SK-N-SH (cell line): ENCODE measurements at places on chromosomes 2 and 18. TPM values are rescaled to one million over a fixed set of nuclear protein-coding genes. Genes with fewer than 3 reads are reported as not detected.

Gene SLC4A1AP
- polyA plus RNA-seq = 9.4 and 9.8 TPM in 2 replicates

DNA sequence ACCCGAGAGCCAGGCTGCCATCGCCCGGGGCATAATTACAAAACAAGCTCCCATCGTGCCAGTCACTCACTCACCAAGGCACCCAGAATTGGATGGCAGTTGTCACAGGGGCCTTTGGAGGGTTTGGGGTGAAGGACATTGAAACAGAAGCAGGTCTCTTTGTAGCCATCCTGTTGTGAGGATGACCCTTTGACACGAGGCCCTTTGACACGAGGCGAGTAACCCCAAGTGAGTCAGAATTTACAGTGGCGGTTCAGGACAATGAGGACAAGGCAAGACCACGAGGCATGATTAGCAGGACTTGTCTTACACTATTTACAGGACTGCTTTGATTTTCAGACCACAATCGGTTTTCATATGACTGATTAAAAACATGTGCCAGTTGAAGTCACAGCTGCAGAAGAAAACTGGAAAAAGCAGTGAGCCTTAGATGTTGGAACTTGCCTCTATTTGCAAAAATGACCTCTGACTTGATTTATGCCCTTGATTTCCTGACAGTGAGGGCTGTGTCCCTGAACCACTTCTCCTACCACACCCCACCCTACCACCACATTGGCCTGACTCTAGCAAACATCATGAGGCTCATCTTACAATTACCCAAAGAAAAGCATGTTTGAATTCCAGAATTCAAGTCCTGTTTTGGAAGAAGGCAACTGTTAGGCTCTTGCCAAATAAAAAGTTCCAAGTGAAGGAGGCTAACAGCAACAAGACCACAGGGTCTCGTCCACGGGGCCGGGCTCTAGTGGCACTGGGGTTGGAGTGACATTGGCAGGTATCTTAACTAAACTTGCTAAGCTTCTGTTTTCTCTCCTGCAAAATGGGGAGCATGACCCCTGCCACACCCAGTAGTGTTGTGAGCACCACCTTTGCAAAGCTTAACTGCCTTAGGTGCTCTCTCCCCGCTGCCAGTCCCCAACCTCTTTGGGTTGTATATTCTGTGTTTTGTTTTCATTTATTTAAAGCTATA is 64.4 kb upstream of the FOSL2 start:
- no peaks in the 10 kb centered on the region for H3K4me1 ChIP-seq
- no peak overlapping the region for H3K27ac ChIP-seq
- no peak overlapping the region for H3K4me3 ChIP-seq

DNA sequence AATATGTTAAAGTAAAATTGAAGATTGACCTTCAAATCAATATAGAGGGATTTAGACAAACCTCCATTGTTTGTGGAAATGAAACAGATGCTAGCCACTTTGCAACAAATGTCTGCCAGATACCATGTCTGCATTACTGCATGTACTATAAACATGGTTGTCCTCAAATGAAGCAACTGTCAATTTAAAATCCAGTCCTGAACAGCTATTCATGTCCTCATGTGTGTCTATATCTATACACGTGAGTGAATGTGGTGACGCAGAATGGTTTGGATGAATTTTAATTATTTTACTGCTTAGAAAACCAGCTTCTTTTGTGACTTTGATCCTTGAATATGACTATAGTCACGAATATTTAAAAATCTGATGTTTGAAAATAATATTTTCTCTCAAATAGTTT is 71.5 kb downstream of the NYAP2 start:
- no peaks in the 10 kb centered on the region for H3K27me3 ChIP-seq
- H3K36me3 ChIP-seq = no peaks in the 10 kb centered on the region
- DNase-seq = no peak
- no peak overlapping the region for H3K4me3 ChIP-seq
- H3K4me1 ChIP-seq = no peaks in the 10 kb centered on the region

Gene ARHGEF4
- 1.5 and 2.3 TPM in 2 replicates for polyA plus RNA-seq

GRCh38 chr2:42924418-42924886 is 132.1 kb upstream of the HAAO start:
- H3K36me3 ChIP-seq = no peaks in the 10 kb centered on the region
- no peak for DNase-seq
- peak overlapping the region; percentile 64 for H3K27ac ChIP-seq
- H3K4me3 ChIP-seq = no peak overlapping the region
- peaks cover 60% of the 10 kb centered on the region for H3K4me1 ChIP-seq

DNA sequence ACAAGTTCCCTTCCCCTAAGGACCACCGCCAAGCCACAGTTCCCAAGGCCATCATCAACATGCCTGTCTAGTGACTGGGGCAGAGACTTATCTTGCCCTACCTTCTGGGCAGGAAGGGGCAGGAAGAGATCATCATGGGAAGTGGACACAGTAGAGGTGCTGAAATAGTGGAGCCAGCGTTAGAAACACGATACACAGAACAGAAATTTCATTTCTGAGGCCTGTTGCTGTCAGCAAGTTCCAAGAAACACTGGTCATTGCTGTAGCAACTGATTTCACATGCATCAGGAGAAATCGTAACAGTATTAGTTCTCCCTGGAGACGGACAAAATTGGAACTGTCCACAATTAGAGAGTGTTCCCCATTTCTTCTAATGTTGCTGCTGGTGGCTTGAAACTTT is 83.0 kb downstream of the COLEC12 start:
- H3K36me3 ChIP-seq = no peaks in the 10 kb centered on the region
- DNase-seq = no peak
- H3K4me3 ChIP-seq = no peak overlapping the region
- H3K4me1 ChIP-seq = peaks cover 6% of the 10 kb centered on the region

GRCh38 chr2:152649997-152650396 is 67.3 kb downstream of the PRPF40A start:
- H3K4me1 ChIP-seq = peaks cover 6% of the 10 kb centered on the region
- DNase-seq = no peak
- no peak overlapping the region for H3K4me3 ChIP-seq
- H3K36me3 ChIP-seq = peaks cover 73% of the 10 kb centered on the region
- H3K27me3 ChIP-seq = no peaks in the 10 kb centered on the region
- H3K27ac ChIP-seq = no peak overlapping the region

Gene TRAF3IP1
- polyA plus RNA-seq = 9.7 and 15.0 TPM in 2 replicates

GRCh38 chr18:76957384-76958355 is 135.3 kb downstream of the ZNF236 start:
- DNase-seq = no peak
- no peak overlapping the region for H3K4me3 ChIP-seq
- H3K36me3 ChIP-seq = peaks cover 20% of the 10 kb centered on the region

GRCh38 chr2:215461836-215462532 is 26.1 kb upstream of the FN1 start:
- H3K27ac ChIP-seq = no peak overlapping the region
- no peak for DNase-seq
- peaks cover 22% of the 10 kb centered on the region for H3K4me1 ChIP-seq
- no peak overlapping the region for H3K4me3 ChIP-seq

DNA sequence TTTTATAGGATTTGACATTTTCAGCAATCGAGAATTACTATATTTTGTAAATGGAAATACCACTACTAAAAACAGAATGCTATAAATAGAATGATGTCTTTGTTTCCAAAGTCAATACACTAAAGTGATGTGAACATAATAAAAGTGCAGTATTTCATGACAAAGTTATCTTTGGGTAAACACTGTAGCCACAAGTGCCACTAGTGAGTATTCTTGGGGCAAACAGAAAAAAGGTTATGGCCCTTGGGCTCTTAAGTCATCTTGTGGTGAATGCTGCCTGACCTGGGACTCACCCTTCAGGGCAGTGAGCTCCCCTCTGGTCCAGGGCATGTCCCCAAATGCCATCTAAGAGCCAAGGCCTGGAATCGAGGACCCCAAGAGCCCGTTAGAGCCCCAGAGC is 99.2 kb upstream of the KYNU start:
- no peaks in the 10 kb centered on the region for H3K36me3 ChIP-seq
- H3K27me3 ChIP-seq = no peaks in the 10 kb centered on the region
- DNase-seq = no peak
- H3K4me1 ChIP-seq = no peaks in the 10 kb centered on the region
- H3K27ac ChIP-seq = no peak overlapping the region

- no peak for DNase-seq
- H3K4me3 ChIP-seq = no peak overlapping the region
- H3K36me3 ChIP-seq = no peaks in the 10 kb centered on the region
- no peaks in the 10 kb centered on the region for H3K4me1 ChIP-seq
- no peak overlapping the region for H3K27ac ChIP-seq
- peaks cover 19% of the 10 kb centered on the region; the same call in 1 of the 2 replicates for H3K27me3 ChIP-seq
Observed at GRCh38 chr2:199485732-199486335, 28.1 kb upstream of the SATB2 start.

Gene CRYGC
- 0.21 and 0.31 TPM in 2 replicates for polyA plus RNA-seq

- H3K4me1 ChIP-seq = peaks cover 10% of the 10 kb centered on the region
- no peak overlapping the region for H3K27ac ChIP-seq
- no peak for DNase-seq
Observed at GRCh38 chr2:20456116-20456571, 9.3 kb downstream of the RHOB start.

DNA sequence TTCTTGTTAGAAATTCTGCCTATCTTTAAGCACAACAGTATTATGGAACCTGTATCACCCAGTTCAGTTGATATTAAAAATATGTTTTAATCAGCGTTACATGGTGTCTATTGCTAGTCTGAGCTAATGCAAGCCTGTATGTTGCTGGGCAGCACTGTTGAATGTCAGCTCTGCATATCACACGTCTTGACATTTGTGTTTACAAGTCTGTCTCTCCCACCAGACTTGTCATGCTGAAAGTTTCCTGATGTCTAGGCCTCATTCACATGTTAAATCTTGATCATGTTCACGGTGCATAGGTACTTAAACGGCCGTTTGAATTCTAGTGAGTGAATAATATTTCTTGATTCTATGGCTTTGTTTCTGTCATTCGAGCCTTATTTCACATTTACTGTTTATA is 385.0 kb downstream of the SOCS6 start:
- no peaks in the 10 kb centered on the region for H3K27me3 ChIP-seq
- no peak overlapping the region for H3K27ac ChIP-seq
- no peaks in the 10 kb centered on the region for H3K36me3 ChIP-seq
- H3K4me3 ChIP-seq = no peak overlapping the region

DNA sequence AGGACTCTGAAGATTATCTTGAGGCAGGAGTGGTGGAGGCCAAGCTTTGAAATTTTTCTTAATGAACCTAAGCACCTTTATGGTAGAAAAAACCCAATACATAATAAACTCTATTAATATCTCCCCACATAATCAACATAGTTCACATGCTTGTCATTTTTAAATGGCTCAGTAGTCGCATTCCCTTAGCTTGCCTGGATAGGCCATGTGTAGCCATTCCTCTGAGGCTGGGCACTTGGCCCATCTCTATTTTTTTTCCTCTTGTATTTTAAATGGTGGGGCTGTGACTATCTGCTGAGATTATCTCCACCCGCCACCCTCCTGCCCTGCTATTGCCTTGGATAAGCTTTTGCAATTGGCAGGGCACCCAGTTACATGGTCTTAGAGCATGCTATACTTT is 143.1 kb downstream of the FHOD3 start:
- H3K27ac ChIP-seq = peak overlapping the region; percentile 82; the same call in 1 of the 2 replicates
- peaks cover 31% of the 10 kb centered on the region for H3K4me1 ChIP-seq
- no peak overlapping the region for H3K4me3 ChIP-seq
- H3K27me3 ChIP-seq = no peaks in the 10 kb centered on the region
- DNase-seq = peak; percentile 45
- no peaks in the 10 kb centered on the region; the same call in 1 of the 2 replicates for H3K36me3 ChIP-seq

DNA sequence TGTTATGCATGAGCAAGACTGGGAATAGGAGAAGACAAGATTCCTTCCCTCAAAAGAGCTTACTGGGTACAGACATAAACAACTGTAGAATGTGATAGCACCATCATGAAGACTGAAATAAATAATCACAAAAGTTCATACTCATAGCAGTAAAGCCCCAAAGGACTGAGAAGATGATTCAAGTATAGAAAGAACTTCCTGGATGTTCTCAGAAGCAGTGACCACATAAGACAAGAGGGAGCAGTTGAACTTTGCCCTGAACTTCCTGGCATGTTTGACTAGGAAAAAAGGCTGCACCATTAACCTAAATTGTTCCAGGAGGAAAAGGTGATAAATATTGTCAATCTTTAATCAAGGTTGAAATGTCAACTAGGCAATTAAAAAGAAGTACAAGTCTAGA is 57.8 kb upstream of the CCDC141 start:
- H3K4me3 ChIP-seq = no peak overlapping the region
- peaks cover 25% of the 10 kb centered on the region for H3K36me3 ChIP-seq
- no peaks in the 10 kb centered on the region for H3K27me3 ChIP-seq
- no peak for DNase-seq
- peak overlapping the region; percentile 54; the same call in 1 of the 2 replicates for H3K27ac ChIP-seq

Gene SERTAD2
- polyA plus RNA-seq = 8.8 and 9.1 TPM in 2 replicates

Gene CHST9
- not detected in 2 replicates for polyA plus RNA-seq

DNA sequence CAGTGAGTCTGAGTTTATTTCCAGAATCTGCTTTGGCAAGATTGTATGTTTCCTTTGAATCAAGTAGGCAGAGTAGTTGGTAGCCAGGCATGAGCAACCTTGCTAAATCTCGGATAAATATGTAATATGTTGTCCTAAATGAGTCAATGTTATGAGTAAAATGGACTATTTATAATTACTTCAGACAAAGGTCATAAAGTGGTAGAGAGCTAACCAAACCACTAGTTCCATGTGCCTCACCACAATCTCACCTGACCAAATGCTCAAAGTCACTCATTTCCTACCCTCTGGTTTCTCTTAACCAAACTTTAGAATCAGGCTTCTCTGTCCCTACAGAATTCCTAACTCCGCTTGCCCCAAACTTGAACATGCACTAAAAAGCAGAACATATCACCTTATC is 261.2 kb upstream of the FSIP2 start:
- no peaks in the 10 kb centered on the region for H3K4me1 ChIP-seq
- no peak overlapping the region for H3K4me3 ChIP-seq
- no peaks in the 10 kb centered on the region for H3K27me3 ChIP-seq
- no peak for DNase-seq
- no peaks in the 10 kb centered on the region for H3K36me3 ChIP-seq
- no peak overlapping the region for H3K27ac ChIP-seq

Gene C1GALT1C1L
- polyA plus RNA-seq = 2.6 and 3.1 TPM in 2 replicates

Gene NT5DC4
- not detected in 2 replicates for polyA plus RNA-seq

DNA sequence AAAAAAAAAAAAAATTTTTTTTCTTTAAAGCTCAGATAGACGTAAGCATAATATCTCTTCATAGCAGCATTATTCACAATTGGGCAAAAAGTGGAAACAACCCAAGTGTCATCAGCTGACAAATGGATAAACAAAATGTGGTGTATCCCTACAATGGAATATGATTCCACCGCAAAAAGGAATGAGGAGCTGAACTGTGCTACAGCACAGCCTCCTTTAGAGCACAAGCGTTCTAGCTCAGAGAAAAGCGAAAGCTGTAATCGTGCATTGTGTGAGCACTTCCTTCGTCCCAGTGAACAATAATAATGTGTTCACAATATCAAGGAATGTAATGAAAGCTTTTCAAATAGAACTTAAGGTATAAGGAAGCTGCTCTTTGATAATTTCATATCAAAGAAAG is 11.7 kb upstream of the CHMP1B start:
- H3K27me3 ChIP-seq = peaks cover 44% of the 10 kb centered on the region; the same call in 1 of the 2 replicates
- H3K4me3 ChIP-seq = no peak overlapping the region
- no peak overlapping the region for H3K27ac ChIP-seq
- H3K36me3 ChIP-seq = no peaks in the 10 kb centered on the region

Gene ZNF385B
- polyA plus RNA-seq = 0.15 and 0.16 TPM in 2 replicates
